ENCODE measurements at places on chromosomes 2 and 18. TPM values are rescaled to one million over a fixed set of nuclear protein-coding genes. Genes with fewer than 3 reads are reported as not detected.
A peak's percentile ranks its signal among the peaks of the same experiment; 100 is the strongest.

DNA sequence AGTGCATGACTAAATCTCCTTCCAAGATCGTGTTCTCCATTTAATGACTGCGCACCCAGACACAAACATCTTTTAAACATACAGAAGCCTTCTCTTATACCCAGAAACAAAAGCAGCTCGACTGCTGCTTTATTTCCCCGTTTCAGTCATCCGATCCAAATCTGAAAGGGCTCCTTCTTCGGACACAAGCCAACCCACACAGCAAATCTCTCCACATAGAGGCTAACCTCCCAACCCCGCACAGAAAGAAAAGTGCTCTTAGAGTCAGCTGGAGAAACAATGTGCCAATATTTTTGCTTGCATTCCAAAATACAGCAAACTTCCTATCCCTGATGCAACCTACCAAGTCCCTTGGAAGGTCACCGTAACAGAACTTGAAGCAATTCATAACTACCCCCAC, 29.1 kb downstream of the GAREM1 start:
- DNase-seq: no peak

- DNase-seq: no peak
Observed at GRCh38 chr18:3689986-3690763, 240.2 kb downstream of the TGIF1 start.

ITGA6 gene
- polyA plus RNA-seq: 125 TPM

GRCh38 chr2:39623917-39624316, 41.8 kb upstream of the TMEM178A start:
- no peak for DNase-seq

PRSS56 gene
- polyA plus RNA-seq: 0.23 TPM

DNA sequence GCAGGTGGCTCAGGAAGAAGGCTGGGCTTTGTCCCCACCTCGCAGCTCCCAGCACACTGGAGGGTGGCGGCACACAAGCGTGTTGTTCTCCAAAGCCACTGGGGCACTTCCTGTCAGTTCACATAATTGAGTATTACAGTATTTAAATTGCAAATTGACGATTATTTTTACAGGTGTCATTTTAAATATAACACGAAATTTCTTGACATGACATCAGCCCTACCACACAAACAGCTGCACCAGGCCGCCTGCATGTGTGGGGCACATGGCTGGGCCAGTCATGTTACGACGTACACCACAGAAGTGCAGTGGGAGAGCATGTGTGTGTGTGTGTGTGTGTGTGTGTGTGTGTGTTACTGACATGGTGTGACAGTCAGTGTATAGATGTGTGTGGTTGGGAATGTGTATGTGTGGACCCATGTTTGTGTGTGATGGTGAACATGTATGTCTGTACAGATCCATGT, 155.6 kb downstream of the TTC32 start:
- DNase-seq: no peak

DNA sequence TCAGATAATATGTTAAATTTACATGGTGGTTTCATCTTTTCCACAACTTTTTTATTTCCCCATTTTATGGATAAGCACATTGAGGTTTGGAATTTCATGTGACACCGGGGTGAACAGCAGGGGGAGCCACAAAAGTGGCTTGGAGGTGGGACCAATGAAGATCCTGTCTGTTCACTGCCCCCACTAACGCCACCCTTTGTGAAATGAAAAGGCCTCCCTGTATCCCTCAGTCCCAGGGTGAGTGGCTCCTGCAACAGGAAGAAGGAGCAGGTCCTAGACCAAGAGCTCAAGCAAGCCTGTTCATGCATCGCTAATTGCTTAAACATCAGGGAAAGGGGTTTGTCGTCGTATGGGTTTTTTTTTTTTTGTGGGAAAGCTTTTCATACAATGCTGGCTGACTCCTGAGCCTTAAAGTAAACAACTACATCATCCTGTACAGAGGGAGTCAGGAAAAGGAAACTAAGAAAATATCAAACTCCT, 267.8 kb upstream of the EPAS1 start:
- no peak for DNase-seq

GRCh38 chr18:74715865-74716712, 118.4 kb downstream of the ZNF407 start:
- no peak for DNase-seq

DNA sequence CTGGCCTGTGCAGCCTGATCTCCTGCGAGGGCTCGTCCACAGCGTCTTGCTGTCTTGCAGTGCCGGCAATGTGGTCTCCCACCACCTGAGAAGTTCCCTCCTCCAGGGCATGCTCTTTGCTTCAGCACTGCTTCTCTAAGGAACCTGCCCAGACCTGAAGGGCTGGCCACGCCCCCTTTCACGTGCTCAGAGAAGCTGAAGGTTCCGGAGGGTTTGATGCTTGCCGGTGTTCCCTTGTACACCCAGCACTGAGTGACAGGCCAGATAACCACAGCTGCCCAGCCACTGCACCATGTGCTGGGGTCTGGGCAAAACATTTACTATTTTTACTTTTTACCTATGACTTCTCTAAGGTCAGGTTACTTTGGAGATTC, 1.7 kb upstream of the POLR2D start:
- DNase-seq: peak; percentile 51

SP110 gene
- 25.4 TPM for polyA plus RNA-seq

EML6 gene
- polyA plus RNA-seq: 10.7 TPM

- DNase-seq: no peak
Observed at GRCh38 chr2:126797622-126798275, 100.9 kb upstream of the TEX51 start.

DNA sequence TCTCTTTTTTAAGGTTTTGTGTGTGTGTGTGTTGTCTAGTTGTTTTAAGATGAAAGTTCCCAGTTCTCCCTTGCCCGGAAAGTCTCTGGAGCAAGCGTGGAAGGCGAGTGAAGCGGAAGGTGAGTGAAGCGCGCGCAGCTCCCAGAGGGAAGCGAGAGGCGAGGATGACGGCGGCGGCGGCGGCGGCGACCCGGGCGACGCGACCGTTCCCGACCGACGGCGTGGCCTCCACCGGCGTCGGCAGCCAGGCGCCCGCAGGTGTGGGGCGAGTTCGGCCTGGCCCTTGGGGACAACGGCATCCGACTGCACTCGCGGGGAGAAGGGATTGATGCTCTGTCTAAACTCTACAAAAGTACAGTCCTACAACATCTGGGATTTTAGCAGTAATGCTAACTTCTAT, 321.9 kb downstream of the CELF4 start:
- no peak for DNase-seq

DNA sequence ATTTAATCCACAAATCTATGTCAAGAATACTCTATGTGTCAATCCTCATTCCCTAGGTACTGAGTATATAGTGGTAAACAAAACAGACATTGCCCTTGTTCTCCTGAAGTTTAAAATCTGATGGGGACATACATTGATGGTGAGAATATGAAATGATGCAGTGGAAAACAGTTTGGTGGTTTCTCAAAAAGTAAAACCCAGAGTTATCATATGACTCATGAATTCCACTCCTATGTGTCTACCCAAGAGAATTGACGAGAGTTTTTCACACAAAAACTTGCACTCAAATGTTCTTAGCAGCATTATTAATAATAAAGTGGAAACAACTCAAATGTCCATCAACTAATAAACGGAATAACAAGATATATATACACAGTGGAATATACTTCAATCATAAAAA, 586.7 kb downstream of the CCDC85A start:
- DNase-seq: no peak

DNA sequence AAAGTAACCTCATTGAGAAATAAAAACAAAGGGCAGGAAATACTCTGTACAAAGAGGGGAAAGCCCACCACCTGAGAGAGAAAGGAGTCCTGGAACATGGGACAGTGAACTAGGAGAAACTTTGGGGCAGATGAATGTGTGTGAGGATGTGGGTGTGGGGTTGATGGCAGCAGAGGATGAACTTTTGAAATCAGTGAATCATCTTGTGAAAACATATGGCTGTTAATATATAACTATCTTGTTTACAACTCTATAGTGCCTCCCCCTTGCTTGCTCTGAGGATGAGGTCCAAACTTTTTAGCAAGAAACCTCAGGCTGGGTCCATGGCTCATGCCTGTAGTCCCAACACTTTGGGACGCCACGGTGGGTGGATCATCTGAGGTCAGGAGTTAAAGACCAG, 171.8 kb upstream of the LHCGR start:
- DNase-seq: no peak

MIB1 gene
- 66.0 TPM for polyA plus RNA-seq

GRCh38 chr18:55996717-55997116, 408.7 kb upstream of the TCF4 start:
- no peak for DNase-seq

NDUFV2 gene
- polyA plus RNA-seq: 163 TPM

VWC2L gene
- 0.09 TPM for polyA plus RNA-seq

- DNase-seq: no peak
Observed at GRCh38 chr18:47817017-47817794, 113.3 kb downstream of the SMAD2 start.

- no peak for DNase-seq
Observed at GRCh38 chr2:11032396-11032795, 120.7 kb downstream of the KCNF1 start.

TLX2 gene
- polyA plus RNA-seq: not detected

DNA sequence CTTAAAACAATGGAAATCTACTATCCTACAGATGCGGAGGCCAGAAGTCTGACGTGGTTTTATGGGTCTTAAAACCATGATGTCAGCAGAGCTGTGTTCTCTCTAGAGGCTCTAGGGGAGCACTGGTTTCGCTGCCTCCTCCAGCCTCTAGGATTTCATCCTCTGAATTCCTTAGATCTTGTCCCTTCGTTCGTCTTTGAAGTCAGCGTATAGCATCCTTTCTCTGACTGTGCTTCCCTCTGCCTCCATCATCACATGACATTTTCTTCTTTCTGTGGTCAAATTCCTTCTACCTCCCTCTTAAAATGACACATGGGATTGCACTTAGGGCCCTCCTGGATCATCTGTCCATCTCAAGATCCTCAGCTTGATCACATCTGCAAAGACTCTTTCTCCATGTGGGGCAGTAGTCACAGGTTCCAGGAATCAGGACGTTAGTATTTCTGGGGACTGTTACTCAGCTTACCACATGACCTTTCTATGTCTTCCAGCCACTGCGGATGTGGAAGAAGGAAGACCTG, 22.7 kb upstream of the NCK2 start:
- DNase-seq: no peak

DNA sequence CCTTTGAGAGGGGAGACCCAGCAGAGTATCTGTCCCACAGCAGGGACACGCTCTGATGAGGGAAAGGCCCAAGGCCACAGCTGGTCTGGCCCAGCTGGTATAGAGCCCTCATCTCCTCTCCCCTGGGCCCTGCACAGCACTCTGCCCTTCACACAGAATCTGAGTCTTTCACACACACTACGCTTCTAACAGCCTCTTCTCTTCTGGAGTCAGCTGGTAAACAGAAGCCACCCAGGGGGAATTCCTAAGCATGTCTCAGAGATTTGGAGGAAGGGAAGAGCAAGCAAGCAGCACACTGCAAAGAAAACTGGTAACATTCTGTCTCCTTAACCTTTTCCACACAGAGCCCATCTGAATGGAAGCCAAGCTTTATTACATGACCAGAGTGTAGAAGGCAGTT, 121.1 kb upstream of the ACAA2 start:
- no peak for DNase-seq

GRCh38 chr2:81767187-81767912, 1462.8 kb upstream of the LRRTM1 start:
- DNase-seq: no peak

STPG4 gene
- polyA plus RNA-seq: not detected

DNA sequence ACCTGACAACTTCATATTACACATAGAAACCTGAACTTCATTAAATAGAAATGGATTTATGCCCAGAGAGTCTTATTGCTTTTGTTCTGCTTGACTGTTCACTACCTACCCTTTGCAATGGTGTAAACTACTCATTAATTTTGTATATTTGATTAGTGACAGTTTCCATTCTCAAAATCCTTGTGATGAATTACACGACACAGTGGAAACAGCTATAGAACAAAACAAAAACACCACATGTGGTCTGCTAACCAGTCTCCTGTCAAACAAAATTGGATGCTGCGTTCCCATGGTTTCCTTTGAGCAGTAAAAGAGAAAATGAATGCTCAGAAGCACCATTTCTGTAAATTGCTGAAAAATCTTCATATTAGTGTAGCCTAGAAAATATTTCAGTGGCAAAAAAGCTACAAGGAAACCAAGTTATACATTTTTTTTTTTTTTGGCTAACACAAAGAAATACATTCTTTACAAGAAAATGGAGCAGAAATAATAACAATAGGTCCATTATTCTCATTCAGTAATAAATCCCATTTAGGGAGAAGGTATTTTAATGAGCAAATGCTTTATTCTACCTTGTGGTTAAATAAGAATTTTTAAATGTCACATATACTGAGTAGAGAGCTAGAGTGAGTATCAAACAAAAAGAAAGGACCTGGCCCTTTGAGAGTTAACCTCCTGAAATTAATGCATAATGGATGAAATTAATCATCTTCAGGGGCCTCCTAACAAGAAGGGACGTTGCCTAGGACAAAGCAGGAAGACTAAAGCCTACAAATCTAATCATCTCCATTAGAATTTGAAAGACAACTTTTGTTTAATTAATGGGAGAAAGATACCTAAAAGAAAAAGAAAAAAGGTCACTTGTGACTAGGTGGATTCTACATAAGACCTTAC, 355.1 kb upstream of the ZC3H15 start:
- DNase-seq: no peak

- DNase-seq: no peak
Observed at GRCh38 chr2:183898641-183899040, 699.7 kb upstream of the ZNF804A start.

SLC9A4 gene
- polyA plus RNA-seq: 8.0 TPM

- no peak for DNase-seq
Observed at GRCh38 chr2:145023334-145023934, 503.5 kb upstream of the ZEB2 start.

GRCh38 chr2:224982910-224983711, 59.2 kb downstream of the DOCK10 start:
- DNase-seq: no peak

- DNase-seq: no peak
Observed at GRCh38 chr18:9890196-9890595, 4.4 kb downstream of the TXNDC2 start.

CIDEA gene
- not detected for polyA plus RNA-seq

GRCh38 chr2:151357359-151357758, at the start of gene TNFAIP6:
TSS of gene TNFAIP6 (plus strand) at chr2:151357592. CDS start at chr2:151357667, 75 bp downstream.
- DNase-seq: no peak

- no peak for DNase-seq
Observed at GRCh38 chr2:172877826-172878225, 142.2 kb downstream of the RAPGEF4 start.

DNA sequence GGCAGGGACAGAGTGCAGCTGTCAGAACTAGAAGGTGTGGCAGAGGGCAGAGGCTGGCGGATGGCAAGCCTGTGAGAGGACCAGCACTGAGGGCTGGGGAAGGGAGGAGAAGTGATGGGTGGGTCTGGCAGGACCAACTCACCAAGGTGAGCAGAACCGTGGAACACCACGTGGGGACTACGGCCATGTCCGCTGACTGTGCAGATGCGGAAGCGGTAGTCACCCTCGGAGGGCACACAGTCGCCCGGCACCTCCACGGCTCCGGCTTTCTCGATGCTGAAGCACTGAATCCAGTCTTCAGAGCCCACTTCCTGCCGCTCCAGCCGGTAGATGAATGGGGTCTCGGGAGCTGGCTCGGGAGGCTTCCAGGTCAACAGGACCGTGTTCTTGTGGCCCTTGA, 4.2 kb downstream of the OBSL1 start:
- DNase-seq: no peak
